Immature natural killer cell (primary cell): ENCODE measurements at places on chromosomes 5 and 9. TPM values are rescaled to one million over a fixed set of nuclear protein-coding genes. Genes with fewer than 3 reads are reported as not detected.

GPR150 gene
- 1.2 TPM for polyA plus RNA-seq

TMEM8B gene
- 2.1 TPM for polyA plus RNA-seq

- H3K27me3 ChIP-seq: peaks cover 3% of the 10 kb centered on the region
- no peaks in the 10 kb centered on the region for H3K4me1 ChIP-seq
- DNase-seq: no peak
- no peaks in the 10 kb centered on the region for H3K36me3 ChIP-seq
- no peak overlapping the region for H3K4me3 ChIP-seq
Measured at GRCh38 chr5:147686421-147686820, 96.1 kb downstream of the JAKMIP2 start.

GABRA6 gene
- polyA plus RNA-seq: not detected

- no peak overlapping the region for H3K4me3 ChIP-seq
- peaks cover 26% of the 10 kb centered on the region for H3K4me1 ChIP-seq
- H3K27ac ChIP-seq: no peak overlapping the region
Measured at GRCh38 chr5:54736003-54736797, 218.6 kb downstream of the SNX18 start.

DNA sequence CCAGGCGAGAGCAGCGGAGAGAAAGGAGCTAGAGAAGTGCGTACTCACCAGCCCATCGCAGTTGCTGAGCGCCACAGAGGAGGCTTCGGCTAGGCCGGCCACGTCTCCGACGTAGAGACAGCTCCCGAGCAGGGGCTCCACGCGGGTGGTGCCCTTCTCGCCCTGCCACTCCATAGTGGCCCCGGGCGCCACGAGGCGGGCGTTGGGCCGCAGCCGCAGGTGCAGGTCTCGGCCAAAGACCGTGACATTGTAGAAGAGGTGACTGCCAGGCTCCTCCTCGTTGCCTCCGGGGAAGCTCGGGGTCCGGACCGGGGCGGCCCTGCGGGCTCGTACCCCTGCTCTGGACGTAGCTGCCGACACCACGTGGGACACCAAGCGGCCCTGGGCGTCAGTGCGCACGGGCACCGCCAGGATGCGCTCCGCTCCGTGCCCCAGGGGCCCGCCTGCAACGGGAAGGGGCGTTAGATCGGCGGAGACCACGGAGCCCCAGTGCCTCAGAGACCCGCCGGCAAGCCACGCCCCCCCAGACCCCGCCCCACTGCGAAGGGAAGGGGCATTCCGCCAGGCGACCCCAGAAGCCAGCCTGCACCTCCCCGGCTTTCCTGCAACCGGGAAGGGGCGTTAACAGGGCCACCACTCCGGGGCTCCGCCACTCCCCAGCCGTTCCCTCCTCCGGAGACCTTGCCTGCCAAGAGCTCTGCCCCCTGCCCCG is 1.4 kb downstream of the ADAMTS2 start:
- peaks cover 6% of the 10 kb centered on the region for H3K4me1 ChIP-seq
- H3K4me3 ChIP-seq: no peak overlapping the region
- DNase-seq: no peak
- peaks cover 20% of the 10 kb centered on the region for H3K27me3 ChIP-seq

CDC20B gene
- not detected for polyA plus RNA-seq

- no peak for DNase-seq
- H3K27ac ChIP-seq: no peak overlapping the region
- H3K4me3 ChIP-seq: no peak overlapping the region
- H3K36me3 ChIP-seq: no peaks in the 10 kb centered on the region
- H3K4me1 ChIP-seq: no peaks in the 10 kb centered on the region
Measured at GRCh38 chr9:123406016-123406415, 50.0 kb downstream of the CRB2 start.

PALM2AKAP2 gene
- not detected for polyA plus RNA-seq

GRCh38 chr5:21817668-21818369 is 1035.3 kb downstream of the CDH12 start:
- no peak overlapping the region for H3K27ac ChIP-seq
- H3K4me1 ChIP-seq: no peaks in the 10 kb centered on the region
- no peak overlapping the region for H3K4me3 ChIP-seq
- DNase-seq: no peak
- no peaks in the 10 kb centered on the region for H3K36me3 ChIP-seq

ZNF354C gene
- polyA plus RNA-seq: 0.40 TPM

CEL gene
- not detected for polyA plus RNA-seq

KLHL3 gene
- 1.2 TPM for polyA plus RNA-seq

DNA sequence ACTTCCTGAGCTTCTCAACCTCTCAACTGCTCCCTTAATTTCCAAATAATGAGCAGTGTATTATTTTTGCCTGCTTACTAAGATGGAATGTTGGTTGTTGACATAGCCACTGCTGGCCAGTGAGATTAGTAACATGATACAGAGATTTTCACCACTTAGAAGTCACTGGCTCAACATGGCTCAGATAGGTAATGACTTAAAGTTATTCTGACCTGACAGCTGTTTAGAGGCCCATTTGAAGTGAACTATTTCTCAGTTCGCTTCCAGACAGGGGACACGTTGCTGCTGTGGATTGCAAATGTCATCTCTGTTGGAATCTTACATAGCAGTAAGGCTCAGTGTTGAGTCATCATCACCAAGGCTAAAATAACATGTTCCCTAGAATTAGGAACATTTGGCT is 490.2 kb downstream of the TLE4 start:
- no peak overlapping the region for H3K4me3 ChIP-seq
- no peaks in the 10 kb centered on the region for H3K36me3 ChIP-seq
- no peak overlapping the region for H3K27ac ChIP-seq
- H3K4me1 ChIP-seq: no peaks in the 10 kb centered on the region

- H3K27ac ChIP-seq: peak overlapping the region; percentile 98
- H3K27me3 ChIP-seq: peaks cover 26% of the 10 kb centered on the region
- peaks cover 47% of the 10 kb centered on the region for H3K36me3 ChIP-seq
- peak; percentile 59 for DNase-seq
Measured at GRCh38 chr5:132458651-132459030, 31.9 kb downstream of the IRF1 start.

PDLIM4 gene
- not detected for polyA plus RNA-seq

DNA sequence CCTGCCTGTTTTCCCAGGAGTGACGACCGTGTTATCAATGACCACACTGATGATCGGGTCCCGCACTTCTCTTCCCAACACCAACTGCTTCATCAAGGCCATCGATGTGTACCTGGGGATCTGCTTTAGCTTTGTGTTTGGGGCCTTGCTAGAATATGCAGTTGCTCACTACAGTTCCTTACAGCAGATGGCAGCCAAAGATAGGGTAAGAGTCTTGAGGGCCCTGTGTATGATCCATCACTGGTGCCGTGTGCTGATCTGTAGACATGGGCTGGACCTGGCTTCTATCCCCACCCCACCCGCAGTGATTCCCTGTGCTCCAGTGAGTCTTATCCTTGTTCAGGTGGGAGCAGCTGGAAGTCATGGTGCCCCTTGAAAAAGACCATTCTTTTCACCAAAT is 26.0 kb downstream of the GABRP start:
- H3K4me3 ChIP-seq: no peak overlapping the region
- H3K4me1 ChIP-seq: no peaks in the 10 kb centered on the region
- peak; percentile 0 for DNase-seq
- no peaks in the 10 kb centered on the region for H3K27me3 ChIP-seq
- no peaks in the 10 kb centered on the region for H3K36me3 ChIP-seq
